MG63 (cell line): ENCODE measurements at places on chromosomes 7 and 10. TPM values are rescaled to one million over a fixed set of nuclear protein-coding genes. Genes with fewer than 3 reads are reported as not detected.

- no peak for DNase-seq
Measured at GRCh38 chr10:48945441-48946130, 5.9 kb upstream of the LRRC18 start.

DNA sequence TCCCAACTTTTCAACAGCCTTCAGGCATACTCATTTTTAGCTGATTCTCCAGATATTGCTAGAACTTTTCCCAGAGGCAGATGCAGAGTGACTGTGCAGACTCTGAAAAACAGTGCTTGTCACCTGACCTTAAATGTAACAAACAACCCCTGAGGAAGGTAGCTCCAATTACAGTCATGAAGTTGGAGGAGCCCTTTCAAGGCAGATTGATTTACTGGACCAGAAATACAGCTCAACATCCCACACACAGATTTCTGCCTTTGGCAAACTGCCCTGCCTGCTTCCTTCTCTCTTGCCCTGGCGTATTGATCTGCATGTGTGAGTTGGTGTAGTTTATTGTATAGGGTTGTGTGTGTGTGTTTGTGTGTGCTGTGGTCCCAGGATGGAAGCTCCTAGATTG lies 38.5 kb downstream of the PYROXD2 start:
- peak; percentile 22 for DNase-seq

GRCh38 chr10:49333192-49333591 lies 34.2 kb downstream of the C10orf71 start:
- DNase-seq = no peak

DNA sequence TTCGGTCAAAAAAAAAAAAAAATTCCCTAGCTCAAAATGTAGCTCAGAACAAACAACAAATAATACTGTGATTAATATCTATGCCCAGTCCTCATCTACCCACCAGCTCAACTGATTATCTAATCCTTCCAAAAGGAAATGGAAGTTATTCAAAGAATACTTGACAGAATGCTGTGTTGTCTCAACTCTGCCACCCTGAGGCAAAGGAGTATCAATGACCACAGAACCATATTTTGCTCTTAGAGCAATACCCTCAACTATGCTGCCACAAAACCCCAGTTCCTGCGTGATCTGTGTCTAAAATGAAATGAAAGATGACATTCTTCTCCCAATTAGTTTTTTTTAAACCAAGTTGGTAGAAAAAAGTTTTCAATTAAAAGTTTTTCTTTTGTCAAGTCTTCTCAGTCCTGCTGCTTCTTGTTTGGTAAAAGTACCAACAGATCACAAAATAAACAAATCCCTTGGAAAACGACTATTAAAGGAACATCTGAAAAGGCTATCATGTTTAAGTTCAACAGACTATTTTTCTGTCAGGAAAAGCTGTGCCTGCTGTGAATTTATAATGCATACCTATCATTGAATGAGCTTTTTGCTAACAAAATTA lies 21.6 kb downstream of the RBM28 start:
- DNase-seq = no peak

DNA sequence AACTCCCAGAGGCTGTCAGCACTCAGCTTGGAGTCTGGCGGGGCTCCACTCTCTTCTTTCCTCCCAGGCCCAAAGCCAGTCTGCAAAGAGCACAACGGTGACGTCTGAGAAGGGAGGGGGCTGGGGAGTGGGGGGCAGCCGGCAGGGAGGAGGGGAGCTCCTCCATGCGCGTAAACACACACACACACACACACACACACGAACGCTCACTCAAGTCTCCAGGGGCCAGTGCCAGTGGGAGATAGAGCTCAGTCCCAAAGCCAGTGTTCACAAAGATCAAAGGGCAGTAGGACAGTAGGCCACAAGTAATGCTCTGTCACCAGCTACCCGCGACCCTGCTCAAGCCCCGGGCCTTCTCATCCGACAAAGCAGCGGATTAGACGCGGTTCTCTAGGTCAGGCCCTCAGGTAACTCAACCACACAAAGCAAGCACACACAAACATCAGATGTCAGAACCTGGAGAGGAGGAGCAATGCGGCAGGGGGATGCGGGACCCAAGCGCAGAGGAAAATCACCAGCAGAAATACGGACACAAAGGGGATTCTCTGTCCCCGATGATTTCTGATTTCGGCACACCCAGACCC lies 19.9 kb downstream of the TCAF1 start:
- DNase-seq = peak; percentile 32

GRCh38 chr7:133789974-133790373 lies 337.2 kb upstream of the LRGUK start:
- DNase-seq = no peak

- no peak for DNase-seq
Measured at GRCh38 chr7:123528265-123528664, 6.1 kb downstream of the IQUB start.

- DNase-seq = peak; percentile 23
Measured at GRCh38 chr10:52740913-52741675, 31.5 kb downstream of the MBL2 start.

GRCh38 chr10:102150970-102151773 lies 1.0 kb upstream of the NOLC1 start:
- peak; percentile 51 for DNase-seq

GRCh38 chr10:69490876-69491275 lies 39.6 kb downstream of the TSPAN15 start:
- DNase-seq = no peak

- DNase-seq = no peak
Measured at GRCh38 chr7:67690700-67691099, 694.1 kb downstream of the TYW1 start.

GRCh38 chr7:47711776-47712175 lies 129.9 kb upstream of the TNS3 start:
- DNase-seq = no peak

Gene INSYN2A
- total RNA-seq = not detected in 2 replicates

Gene MINPP1
- 20.4 and 48.0 TPM in 2 replicates for total RNA-seq

Gene COBL
- 0.03 TPM in 1 of 2 replicates, not detected in the other for total RNA-seq
